ENCODE measurements at places on chromosomes 2 and 18.

DNA sequence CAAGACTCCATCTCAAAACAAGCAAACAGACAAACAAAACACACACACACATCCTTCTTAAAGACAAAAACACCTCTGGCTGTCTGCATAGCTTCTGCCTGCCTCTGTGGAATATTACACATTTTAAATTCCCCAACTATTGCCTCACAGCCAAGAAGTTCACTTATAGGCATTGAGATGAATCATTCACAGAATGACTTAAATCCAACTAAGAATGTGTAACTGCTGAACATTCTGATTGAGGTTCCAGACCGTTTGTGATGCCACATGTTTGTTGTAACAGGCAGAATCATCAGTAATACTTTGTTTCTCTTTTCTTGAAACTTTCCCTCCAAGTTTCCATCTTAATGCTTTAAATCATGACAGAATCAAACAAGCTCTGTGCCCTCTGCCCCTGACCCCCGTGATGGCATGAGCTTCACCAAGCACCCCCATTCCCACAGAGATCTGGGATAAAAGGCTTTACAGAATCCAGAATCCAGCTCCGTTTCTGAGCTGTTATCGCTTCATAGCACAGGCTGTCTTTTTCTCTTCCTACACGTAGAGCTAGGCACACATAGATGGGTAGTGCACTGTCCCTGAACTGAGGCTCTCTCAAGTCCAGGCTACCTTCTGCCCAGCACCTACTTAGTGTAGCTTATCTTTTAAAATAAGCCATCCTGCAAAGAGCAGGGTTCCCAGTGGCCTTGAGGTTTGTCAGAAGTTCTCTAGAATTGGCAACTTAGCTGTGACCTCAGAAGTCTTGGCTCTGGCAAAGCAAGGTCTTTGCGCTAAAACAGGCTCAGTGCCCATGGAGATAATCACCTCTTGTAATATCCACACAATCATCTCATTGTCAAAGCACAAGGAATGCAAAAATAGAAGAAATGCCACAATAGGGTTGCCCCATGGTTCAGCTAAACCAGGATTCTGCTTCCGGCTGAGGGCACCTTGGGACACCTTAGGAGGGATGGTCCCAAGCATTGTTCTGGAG is 32.9 kb downstream of the EPAS1 start:
- DNase-seq = no peak

DNA sequence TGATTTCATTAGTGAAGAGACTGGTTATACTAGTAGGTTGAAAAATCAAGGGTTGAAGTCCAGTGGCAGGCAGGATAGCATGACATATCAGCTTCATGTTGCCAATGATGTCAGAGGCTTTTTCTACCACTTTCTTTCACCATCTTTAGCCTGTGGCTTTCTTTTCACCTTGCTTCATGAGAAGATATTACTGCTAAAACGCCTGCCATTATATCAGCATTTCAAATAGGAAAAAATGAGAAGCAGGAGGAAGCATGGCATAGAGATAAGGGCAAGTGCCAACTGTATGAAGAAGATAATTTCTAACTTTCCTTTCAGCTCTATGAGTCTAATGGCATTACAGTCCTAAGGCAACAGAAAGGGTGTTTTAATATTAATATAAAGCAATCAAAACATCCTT is 270.2 kb upstream of the SYT4 start:
- DNase-seq = no peak

- DNase-seq = no peak
These were observed 331.3 kb downstream of the SS18 start for GRCh38 chr18:25759111-25759510.

DNA sequence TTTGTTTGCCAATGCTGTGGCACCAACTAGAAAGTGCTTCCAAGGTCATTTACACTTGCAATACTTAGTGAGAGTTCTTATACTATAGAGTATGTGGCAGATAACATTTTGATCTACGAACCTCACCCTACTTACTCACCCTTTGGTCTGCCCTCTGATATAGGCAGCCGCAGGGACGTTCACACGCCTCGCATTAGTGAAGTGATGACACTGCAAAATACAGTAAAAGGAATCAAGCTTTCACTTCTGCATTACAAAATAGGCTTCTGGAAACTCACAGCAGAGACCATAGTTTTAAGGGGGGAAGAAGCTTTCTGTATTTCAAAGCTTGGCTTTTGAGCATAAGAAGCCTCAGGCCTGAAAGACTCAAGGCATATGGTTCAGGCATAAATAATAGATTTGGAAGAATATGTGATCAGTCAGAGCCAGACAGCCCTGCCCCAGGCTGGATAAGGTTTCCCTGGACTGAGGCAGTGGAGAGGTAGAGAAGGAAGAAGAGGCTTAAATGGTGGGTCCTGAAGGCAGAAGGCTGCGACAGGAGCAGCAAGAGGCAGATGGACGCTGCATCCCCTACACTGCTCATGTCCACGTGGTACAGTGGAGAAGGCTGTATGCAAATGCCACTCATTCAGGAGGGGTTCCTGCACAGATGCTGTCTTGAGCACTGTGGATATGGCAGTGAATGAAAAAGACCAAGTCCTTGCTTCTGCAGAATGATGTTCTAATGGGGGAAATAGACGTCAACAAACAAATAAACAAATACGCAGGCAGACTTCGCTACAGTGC is 63.1 kb downstream of the FECH start:
- DNase-seq = peak; percentile 37

GRCh38 chr2:3039188-3040065 is 338.2 kb downstream of the EIPR1 start:
- no peak for DNase-seq

- peak; percentile 75 for DNase-seq
These were observed 9.7 kb downstream of the RHBDD1 start for GRCh38 chr2:226845386-226846116.

DNA sequence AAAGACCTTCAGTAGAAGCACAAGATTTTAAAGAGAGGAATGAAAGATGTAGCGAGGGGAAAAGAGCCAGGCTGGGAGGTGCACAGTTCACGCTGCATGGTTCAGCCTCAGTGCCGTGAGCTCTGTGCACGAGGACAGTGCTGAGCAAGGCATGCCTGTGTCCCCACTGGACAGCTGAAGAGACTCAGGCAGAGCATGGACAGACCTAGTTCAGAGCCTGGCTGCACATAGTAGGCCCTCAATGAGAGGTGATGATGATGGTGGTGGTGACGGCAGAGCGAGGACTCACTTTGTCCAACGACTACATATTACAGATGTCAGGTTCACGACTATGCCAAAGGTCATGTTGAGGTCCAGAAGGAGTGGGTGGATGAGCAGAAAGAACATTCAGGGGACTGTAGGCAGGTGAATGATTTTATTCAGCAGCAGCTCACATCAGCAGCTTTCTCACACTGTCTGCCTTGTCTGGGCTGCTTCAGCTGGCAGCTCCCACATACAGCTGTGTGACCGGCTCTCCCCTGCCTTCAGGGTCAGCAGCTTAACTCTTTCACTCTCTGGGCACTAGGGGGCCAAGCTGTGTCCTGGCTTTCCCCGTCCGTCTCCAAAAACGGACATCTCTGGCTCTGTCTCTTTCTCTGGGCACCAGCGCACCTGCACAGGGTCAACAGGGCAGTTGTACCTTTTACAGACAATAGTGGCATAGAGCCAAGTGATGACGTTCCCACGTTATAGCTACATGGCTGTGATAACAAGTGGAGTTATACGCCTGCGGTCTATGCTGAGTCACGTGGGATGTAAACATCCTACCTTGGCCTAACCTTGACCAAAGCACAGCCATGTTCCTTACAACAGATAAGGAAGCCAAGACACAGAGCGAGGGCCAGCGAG is 128.8 kb upstream of the MSH6 start:
- peak; percentile 48 for DNase-seq

GRCh38 chr2:231483398-231484329 is 19.4 kb upstream of the NCL start:
- DNase-seq = peak; percentile 38

GRCh38 chr2:29447513-29447912 is 332.3 kb downstream of the CLIP4 start:
- no peak for DNase-seq

GRCh38 chr2:27914805-27915175 is 24.3 kb downstream of the BABAM2 start:
- no peak for DNase-seq

- DNase-seq = no peak
These were observed 30.2 kb upstream of the RHOB start for GRCh38 chr2:20416723-20417122.

- DNase-seq = no peak
These were observed 292.1 kb downstream of the EXOC6B start for GRCh38 chr2:72533765-72534164.

- DNase-seq = no peak
These were observed 44.9 kb downstream of the SERTAD2 start for GRCh38 chr2:64608867-64609226.

- DNase-seq = no peak
These were observed 33.1 kb downstream of the ODC1 start for GRCh38 chr2:10415048-10415447.

DNA sequence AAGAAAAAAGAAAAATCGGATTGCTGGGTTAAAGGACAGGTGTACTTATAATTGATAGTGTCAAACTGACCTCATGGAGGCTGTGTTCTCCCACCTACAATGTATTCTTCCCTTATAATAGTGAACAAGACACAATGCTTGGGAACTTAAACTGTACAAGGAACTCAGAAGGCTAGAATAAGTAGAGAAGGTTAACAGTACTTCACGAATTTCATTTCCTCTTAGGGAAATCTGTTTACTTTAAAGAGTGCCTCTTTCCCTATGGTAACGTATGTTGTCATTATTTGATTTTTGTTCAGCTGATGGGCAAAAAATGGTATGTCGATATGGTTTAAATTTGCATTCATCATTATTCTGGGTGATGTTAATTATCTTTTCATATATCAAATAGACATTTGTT is 9.2 kb upstream of the HK2 start:
- no peak for DNase-seq

- no peak for DNase-seq
These were observed 139.9 kb downstream of the SH3RF3 start for GRCh38 chr2:109268916-109269315.

GRCh38 chr2:218745559-218746469 is 35.2 kb downstream of the TTLL4 start:
- peak; percentile 65 for DNase-seq

DNA sequence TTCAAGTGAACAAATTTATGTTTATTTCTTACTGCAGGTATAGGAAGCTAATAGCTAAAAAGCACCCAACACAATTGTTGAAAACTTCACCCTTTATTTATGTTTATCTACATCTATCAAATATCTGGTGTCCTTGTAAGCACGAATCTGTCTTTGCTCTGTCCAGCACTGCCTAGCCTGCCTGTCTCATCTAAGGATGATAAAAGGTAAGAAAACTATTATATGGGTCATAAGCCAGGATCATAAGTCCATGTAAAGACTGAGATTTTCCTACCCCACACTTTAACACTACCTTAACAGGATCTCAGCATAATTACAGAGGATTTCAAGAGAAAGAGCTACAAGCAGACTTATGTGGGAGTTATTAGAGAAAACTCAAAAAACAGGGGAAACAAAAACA is 365.6 kb upstream of the TMEFF2 start:
- no peak for DNase-seq

- no peak for DNase-seq
These were observed 34.3 kb upstream of the C18orf32 start for GRCh38 chr18:49521216-49521835.

DNA sequence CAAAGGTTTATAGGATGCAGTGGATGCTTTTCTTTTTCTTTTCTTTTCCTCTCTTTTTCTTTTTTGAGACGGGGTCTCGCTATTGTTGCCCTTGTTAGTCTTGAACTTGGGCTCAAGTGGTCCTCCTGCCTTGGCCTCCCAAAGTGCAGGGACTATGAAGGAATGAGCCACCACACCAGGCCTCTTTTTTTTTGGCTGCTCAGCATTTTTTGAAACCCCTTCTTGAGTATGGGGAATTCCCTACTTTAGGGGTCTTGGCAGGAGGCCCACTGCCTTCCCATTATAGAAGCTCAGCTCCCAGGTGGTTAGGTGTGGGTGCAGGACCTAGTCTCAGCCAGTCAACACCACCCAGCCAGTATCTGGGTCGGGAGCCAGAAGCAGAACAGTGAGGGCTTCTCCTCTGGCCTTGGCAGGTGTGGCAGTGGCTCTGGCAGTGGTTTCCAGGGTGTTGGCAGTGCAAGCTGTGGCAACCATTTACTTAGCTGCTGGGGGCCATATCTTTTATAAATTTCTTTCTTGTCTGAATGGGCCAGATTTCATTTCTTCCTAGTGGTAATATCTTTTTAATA is 51.4 kb upstream of the ACYP2 start:
- DNase-seq = no peak

DNA sequence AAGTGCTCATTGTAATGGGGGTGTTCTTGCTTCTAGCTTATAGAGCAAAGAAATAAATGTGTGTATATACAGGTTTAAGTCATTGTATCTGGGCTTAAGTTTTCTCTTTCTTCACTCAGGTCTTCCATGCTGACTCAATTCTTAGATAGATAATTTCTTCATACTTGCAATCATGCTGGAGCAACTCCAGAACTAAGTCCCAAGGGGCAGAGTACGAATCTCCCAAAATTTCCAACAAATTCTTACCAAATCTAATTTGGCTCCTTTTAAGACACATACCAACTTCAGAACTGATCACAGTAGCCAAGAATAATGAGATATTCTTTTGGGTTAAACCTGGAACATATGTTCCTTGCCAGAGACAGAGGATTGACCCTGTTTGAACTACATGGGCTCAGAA is 4.3 kb upstream of the SPAG16 start:
- DNase-seq = no peak

DNA sequence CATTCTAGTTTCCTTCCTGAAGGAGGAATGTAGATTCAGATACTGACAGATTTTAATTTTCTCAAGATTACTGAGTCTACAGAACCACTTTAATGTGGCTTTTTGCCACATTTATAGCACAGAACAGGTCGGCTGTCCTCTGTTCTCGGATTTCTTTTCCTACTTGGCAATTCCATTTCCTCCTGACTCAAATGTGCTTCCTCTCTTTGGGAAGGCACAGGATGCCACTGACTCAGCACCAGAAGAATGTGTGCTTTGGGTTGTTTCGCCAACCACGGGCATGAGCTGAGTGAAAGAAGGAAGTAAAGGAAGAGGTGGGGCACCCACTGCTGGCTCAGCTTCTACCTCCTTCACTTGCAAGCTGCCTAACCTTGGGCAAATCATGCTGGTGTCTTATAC is 970.6 kb upstream of the ACVR2A start:
- DNase-seq = no peak

DNA sequence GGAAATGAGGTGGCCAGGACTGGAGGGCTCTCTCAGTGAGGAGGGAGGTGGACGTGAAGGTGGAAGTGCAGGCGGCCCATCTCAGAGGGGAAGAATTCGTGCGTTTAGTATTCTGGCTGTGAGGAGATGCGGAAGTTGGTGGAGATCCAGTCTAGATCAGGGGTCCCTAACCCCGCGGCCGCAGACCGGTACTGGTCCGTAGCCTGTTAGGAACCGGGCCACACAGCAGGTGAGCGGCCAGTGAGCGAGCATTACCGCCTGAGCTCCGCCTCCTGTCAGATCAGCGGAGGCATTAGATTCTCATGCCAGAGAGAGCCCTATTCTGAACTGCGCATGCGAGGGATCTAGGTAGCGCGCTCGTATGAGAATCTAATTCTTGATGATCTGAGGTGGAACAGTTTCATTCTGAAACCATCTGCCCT is 1.6 kb upstream of the FHOD3 start:
- no peak for DNase-seq

GRCh38 chr2:65331336-65332025 is 100.9 kb downstream of the SPRED2 start:
- DNase-seq = no peak

Data from retina (tissue), 1 donor.